ENCODE measurements at places on chromosomes 1 and 21. TPM values are rescaled to one million over a fixed set of nuclear protein-coding genes. Genes with fewer than 3 reads are reported as not detected.

DNA sequence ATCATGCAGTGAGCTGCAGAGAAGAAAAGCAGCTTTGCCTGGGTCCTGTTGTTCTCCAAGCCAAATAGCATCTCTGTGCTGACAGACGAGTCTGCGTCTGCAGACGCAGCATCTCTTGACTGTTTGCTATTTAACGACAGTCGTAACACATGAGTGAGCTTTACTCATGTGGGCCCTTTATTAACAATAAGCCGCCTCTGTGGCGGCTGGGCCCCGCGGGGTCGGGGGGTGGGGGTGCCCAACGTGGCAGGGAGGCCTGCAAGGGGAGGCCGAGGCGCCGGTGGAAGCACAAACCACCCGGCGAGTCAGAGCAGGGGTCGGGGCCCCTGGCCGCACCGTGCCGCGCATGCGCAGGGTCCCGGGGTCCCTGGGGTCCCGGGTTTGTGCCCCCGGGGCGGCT, 435.1 kb downstream of the KIF26B start:
- DNase-seq = no peak

- DNase-seq = no peak
These were observed 7.4 kb upstream of the S100A10 start for GRCh38 chr1:152000964-152001630.

DNA sequence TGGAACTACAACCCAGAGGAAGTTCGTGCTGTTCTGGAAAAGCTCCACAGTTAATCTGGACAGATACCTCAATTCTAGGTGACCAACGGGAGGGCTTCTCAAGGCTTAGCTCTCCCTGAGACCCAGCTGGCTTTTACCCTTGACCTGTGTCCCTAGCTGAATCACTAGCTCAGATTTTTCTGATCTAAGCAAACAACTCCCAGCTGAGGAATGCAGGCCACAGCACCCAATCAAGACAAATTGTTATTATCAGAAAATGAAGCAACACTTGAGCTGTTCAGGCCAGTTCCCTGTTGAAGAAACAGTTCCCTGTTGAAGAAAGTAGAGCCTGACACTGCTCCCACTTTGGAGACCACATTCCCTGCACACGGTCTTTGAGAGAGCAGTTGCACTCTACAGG, 16.0 kb downstream of the DIO1 start:
- DNase-seq = no peak

DNA sequence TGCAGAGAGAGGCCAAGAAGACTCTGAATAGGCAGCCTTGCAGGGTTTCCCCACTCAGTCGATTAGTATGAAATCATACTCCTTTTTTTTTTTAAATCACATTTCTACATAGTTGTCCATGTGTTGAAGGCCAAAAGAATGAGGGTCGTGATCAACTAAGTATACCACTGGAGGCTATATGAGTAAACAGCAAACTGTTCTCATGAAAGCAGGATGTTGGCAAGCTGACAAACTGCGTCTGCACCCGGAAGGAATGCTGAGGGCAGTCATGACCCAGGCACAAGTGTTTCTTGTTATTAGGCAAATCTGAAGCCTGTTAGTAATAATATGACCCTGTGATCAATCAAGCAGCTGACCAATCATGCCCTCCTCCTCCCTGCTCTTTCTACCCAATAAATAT, 213.2 kb downstream of the USH2A start:
- DNase-seq = peak; percentile 85

Gene IFNLR1
- not detected for total RNA-seq

Gene SERINC2
- total RNA-seq = 8.1 TPM

All from SK-MEL-5 (cell line).